GM20000 (cell line): ENCODE measurements at places on chromosomes 3 and 15.

- DNase-seq, result no peak
Measured at GRCh38 chr3:94928921-94929320, 866.1 kb downstream of the NSUN3 start.

DNA sequence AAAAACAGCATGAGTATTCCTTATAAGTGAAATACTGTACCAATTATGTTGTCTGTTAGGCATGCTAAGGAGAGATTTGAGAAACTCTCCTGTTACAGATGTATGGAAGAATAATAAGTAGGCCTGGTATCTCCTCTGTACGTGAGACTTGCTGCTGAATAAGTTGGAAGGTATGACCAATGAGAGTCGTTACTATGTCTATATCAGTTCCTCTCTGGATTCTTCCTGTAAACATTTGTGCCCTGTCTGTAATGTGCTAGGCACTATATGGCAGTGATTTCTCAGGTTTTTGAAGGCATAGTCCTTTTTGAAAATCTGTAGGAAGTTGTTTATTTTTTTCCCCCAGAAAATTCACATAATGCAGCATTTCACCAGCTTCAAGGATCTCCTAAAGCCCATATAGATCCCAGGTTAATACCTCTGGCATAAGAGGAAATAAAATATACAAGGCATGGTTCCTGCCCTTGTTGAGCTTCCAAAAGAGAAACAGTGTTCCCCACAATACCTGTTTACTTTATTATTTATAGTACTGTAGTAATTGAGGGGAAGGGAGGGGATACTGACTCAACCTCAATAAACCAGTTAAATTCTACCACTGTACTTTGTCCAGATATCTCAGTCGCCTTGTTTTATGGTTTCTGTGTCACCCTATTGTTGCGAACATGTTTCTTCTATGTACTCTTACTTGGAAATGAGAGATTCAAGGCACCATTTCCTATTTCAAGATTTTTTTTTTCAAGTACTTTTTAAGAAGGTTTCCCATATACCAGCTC lies 28.6 kb downstream of the MAP2K5 start:
- DNase-seq, result no peak

DNA sequence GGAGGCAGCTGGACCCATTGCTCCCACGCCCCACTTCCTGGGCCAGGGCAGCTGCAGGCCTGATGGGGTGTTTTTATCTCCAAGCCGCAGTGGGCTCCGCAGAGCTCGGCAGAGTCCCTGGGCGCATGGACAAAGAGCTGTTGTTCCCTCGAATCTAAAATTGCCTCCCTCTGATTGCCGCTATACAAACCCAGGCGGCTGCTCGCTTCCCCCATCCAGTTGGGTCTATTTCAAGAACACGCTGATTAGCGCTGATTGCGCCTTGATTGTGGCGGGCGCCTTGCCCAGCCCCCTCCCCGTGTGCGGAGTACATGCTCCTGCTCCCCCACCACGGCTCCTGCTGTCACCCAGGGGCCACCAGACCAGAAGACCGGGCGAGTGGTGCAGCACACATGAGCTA lies 43.4 kb upstream of the SLC6A1 start:
- DNase-seq, result no peak

DNA sequence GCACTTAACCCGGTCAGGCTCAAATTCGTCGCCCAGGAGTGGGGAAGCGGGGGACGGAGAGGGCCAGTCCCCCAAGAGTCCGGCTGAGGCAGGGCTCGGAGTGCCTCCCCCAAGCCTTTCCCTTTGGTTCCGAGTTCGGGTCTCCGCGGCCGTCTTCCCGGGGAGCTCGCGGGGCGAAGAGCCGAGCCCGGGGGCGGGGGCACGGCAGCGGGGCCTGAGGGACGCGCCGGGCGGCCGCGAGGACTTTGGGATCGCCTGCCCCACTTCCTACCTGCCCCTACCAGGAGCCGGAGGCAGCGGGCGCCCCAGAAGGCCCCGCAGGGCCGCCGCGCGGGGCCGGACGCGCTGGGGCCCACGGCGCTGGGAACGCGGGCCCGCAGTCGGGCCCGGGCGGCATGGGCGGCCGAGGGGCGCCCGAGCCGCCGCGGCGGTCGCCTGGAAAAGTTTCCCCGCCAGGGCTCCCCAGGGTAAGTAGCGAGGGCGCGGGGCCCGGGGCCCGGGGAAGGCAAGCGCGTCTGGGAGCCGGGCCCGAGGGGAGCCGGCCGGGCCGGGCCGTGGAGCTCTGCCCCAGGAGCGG lies 2.8 kb downstream of the FURIN start:
- DNase-seq, result peak; percentile 72

DNA sequence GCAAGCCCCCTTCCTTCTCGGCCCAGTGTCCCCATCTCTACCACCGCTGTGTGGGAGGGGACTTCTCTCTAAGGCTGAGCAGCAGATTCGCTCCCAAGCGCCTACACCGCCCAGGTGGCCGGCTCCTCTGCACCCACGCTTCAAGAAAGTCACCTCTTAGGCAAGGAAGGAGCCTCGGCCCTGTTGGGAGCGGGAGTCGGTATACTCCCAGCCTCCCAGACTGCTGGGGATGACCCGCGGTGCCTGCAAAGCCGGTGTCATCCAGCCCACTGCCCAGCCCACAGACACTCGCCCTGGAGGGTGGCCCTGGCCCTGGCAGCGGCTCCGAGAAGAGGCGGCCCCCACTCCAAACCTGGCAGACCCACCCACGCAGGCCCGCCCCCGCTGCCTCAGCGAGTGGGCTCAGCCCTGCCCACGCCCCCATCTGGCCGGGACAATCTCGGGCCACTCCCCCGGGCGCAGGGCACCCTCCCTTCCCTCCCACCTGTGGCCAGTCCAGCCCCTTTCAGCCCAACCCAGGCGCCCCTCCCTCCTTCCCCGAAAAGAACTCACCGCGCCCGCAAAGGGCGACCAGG lies 396 bp downstream of the CHRNB4 start:
- no peak for DNase-seq
